ENCODE measurements at places on chromosomes 5 and 9.

- no peak for DNase-seq
Observed at GRCh38 chr9:16429671-16430070, 440.8 kb downstream of the BNC2 start.

GRCh38 chr9:69134412-69134811 lies 39.7 kb upstream of the TJP2 start:
- no peak for DNase-seq

DNA sequence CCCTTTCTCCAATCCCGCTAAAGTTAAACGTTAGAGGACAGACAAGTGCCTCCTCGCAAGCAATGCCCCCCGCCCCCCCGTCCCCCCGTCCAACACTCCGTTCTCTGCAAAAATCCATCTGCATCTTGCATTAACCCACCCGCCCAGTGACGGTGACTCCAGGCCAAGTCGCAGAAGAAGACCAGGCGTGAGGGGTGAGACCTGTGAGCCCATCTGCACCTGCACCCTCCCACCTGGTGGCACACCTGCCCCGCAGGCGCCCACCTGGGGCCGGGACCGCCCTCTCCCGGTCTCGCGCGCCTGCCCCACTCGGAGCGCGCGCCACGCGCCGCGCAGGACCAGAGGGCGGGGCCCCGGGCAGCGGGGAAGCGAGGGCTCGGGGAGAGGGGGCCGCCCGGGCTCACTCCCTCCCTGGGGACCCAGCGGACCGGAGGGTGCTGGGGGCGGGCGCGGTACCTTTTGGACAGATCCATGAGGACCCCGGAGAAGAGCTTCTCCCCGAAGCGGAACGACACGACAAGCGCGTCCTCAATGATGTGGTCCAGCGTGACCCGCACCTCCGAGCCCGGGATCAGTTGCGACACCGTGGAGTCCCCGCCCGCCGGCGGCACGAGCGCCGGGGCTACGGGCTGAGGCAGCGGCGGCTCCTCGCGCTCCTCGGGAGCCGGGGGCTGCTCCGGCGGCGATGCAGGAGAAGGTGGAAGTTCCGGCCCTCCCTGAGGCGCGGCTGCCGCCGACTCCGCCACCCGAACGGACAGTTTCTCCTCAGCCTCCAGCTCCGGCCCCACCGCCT lies 705 bp downstream of the PWWP2A start:
- DNase-seq = peak; percentile 68

GRCh38 chr5:54171645-54172384 lies 138.6 kb downstream of the ARL15 start:
- peak; percentile 10 for DNase-seq

DNA sequence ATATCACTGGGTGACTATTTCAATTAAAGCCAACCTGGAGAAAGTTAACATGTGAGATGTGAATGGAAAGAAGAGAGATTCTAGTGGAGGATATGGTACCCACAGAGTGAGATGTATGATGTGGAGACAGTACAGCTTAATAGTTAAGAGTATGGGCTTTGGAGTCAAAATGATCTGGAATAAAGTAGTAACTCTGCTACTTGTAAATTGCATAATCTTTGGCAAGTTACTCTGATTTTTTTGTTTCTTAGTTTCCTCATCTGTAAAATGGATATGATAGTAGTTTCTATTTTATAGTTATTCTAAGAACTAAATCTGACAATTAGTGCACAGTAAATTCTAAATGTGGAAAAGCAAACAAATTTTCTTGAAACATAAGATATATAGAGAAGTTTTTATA lies 79.2 kb downstream of the ISOC1 start:
- no peak for DNase-seq

GRCh38 chr9:21764846-21765245 lies 37.6 kb upstream of the MTAP start:
- no peak for DNase-seq

- DNase-seq = no peak
Observed at GRCh38 chr5:80959768-80960442, at the start of gene RASGRF2. Gene RASGRF2, plus strand, starts transcription at chr5:80960363. Its CDS starts 376 bp downstream, at chr5:80960739.

GRCh38 chr5:53397141-53397757 lies 83.2 kb upstream of the FST start:
- no peak for DNase-seq

DNA sequence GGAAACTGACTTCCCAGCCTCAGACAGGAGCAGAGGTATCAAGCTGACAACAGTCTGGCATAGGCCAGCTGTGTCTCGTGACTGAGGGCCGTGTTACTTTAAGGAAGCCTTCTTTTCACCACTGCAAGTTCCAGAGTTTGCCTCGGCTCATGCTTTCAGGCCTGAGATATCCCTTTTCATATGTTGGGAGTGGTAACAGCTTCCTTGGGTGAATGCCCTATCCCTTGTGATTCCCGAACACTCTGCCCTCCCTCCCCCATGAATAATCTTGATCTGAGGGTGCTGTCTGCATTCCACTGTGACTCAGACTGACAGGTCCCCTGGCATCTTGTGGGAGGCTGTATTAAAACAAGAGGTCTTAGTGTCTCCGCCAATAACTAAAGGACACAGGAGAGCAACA lies 49.7 kb upstream of the ARL15 start:
- no peak for DNase-seq

DNA sequence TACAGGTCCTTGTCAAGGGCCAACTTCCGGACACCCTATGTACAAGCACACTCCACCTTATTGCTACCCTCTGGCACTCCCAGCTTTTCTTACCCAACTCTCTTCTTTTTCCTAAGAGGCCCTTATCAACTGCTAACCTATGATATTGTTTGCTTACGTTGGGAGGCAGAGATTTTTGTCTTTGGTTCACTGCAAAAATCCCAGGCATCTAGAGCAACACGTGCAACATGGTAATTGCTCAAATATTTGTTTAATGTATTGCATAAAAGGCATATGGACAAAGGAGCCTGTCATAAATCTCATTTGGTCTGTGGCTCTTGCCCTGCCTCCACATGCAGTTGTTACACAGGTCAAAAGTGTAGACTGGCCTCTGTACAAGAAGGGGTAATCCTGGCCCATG lies 35.8 kb upstream of the ATP10B start:
- no peak for DNase-seq

- DNase-seq = no peak
Observed at GRCh38 chr9:113705928-113706519, 170.1 kb upstream of the ZNF618 start.

All from GM06990 (cell line).